RWPE1 (cell line): ENCODE measurements at places on chromosomes 7 and 10.

- no peak for DNase-seq
Measured at GRCh38 chr10:28841625-28842024, 164.3 kb downstream of the BAMBI start.

GRCh38 chr10:58981846-58982245 is 194.6 kb upstream of the PHYHIPL start:
- DNase-seq, result no peak

GRCh38 chr7:1060315-1061072 is 16.1 kb downstream of the GPR146 start:
- DNase-seq, result no peak

DNA sequence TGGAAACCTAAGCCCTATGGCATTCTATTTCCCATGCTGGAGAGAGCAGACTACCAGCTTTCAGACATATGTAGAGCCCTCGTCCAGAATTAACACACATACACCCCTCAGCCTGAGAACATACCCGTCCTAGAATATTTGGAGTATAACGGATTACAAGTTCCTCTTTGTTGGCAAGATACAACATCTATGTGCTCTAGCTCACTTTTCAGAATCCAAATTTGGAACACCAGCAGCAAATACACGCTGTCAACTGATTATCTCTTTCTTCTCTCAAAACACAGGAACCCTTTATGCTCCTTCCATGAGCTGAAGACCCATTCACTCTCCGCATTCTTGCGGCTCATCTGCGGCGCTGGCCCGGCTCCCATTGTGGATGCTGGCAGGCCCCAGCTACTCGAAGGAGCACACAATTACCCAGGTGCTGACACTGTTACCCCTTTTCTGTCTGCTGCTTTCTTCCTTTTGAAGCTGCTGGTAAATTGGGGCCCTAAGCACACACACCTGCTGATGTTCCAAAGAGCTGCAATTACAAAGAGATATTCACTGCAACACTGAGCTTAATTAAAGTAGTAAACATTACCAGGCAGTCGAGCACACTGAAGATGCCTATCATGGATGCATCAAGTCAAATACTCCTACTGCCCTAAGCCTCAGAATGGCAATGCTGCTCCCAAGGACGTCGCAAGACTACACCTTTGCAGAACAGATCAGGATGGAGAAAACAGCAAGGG is 70.0 kb downstream of the VOPP1 start:
- DNase-seq, result no peak

DNA sequence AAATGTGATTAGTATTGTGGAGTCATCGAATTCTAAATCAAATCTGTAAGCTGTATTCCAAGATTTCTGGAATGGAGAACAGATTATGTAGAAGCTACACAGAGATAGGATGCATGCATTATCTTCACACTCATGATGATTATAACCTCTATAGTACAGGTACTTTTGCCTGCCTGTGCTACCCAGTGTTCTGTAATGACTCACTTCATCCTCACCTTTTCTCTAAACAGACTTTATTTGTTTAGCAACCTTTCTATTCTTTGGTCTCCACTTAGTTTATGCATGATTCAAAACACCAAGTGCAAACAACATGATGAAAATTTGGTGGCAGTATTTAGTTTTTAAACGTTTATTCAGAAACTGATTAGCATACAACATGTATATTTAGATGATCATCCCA is 68.4 kb upstream of the PRPS1L1 start:
- DNase-seq, result no peak

DNA sequence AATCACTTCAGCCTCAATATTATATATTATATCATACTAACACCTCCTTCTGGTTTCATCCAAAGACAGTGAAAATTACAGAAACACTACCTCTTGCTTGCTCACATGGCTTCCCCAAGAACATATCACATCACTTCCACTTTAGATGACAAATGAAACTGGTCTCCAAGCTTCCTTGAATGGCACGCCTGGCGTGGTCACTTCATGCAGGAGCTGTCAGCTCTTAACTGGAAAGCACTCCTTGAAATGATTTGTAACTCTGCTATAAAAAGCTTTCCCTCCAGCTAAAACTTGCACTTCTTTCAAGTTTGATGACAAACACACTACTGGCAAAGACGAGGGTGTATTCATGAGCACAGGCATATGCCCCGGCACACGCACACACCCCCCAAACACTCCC is 84.1 kb upstream of the INHBA start:
- DNase-seq, result no peak

DNA sequence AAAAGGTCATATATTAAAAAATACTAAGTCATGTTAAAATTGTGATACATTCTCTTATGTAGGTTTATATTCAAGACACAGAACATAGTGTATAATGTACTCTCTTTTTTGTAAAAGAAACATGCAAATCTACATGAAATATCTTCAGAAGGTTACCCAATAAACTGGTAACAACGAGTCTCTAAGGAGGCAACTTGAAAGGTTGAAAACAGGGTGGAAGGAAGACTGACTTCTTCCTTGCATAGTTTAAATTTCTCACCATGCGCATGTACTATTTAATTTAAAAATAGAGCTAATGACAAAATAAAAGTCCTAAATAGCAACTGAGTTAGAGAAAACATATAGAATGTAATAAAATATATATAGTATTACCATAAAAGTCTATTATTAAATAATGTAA is 132.5 kb downstream of the NT5C2 start:
- DNase-seq, result no peak

DNA sequence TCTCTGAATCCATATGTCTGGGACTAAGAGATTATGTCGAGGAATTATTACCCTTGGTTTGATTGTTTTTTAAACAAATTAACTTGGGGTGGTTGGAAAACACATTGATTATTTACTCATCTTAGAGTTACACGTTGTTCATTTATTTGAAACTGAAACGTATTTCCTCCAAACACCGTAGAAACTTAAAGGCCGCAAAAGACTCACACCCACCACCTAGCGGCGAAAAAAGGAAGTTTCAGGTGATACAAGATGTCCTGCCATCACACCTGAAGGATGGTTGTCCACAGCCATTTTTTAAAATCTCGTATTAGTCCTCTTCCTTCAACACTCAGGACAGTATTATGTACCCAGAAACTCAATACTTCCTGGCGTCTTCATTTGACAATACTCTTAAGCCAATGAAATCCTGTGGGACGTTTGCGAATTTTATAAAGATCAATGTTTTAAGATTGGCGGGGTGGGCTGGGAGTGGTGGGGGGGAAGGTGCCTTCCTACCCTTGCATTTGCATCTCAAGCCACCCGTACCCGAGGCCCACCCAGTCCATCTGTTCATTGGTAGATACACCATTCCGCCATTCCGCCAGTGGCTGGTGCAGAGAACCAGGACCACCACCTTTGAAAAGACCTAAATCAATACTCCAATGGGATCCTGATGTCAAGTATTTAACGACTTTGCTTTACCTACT is 1.4 kb upstream of the LCOR start:
- DNase-seq, result peak; percentile 64

- DNase-seq, result no peak
Measured at GRCh38 chr7:95951531-95951930, 179.2 kb downstream of the DYNC1I1 start.

- no peak for DNase-seq
Measured at GRCh38 chr10:59856104-59856503, 50.3 kb downstream of the CCDC6 start.

DNA sequence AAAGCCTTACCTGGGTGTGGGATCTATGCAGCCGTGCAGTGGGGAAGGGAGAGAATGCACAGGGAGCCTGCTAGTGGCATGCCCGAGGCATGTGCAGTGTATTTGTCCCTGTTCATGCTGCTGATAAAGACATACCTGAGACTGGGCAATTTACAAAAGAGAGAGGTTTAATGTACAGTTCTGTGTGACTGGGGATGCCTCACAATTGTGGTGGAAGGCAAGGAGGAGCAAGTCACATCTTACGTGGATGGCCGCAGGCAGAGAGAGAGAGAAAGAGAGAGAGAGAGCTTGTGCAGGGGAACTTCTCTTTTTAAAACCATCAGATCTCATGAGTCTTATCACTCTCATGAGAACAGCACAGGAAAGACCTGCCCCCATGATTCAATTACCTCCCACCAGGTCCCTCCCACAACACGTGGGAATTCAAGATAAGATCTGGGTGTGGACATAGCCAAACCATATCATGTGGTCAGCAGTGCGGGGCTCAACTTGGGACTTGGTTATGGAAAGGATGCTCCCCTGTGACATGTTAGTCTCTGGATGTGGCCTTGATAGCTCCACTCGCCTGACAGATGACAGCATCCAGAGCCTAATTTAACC is 128.9 kb downstream of the DOCK1 start:
- no peak for DNase-seq

- DNase-seq, result no peak
Measured at GRCh38 chr7:137539111-137539715, 195.7 kb upstream of the PTN start.
